ENCODE measurements at places on chromosomes 12 and 14.

GRCh38 chr12:57726884-57727757 lies 11.4 kb downstream of the AGAP2 start:
- DNase-seq: no peak

- no peak for DNase-seq
Observed at GRCh38 chr14:35365130-35366055, 39.2 kb downstream of the NFKBIA start.

DNA sequence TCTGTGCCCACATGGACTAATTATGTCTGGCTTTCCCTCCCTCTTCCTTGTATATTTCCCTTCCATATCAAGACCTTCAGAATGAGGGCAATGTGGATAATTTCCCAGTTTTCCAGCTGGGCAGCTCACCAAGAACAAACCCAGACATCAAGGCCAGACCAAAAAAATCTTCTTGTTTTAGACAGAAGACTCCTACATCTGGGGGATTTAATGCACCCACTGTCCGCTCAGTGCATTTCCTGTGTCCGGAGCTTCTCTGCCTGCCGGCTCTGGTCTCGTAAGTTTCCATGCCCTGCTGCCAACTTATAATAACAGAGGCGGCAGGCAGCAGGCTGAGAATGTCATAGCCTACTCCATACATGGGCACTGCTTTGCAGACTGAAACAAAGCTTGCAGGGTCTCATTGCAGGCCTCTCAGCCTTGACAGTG lies 207.2 kb upstream of the BCL2L14 start:
- no peak for DNase-seq

DNA sequence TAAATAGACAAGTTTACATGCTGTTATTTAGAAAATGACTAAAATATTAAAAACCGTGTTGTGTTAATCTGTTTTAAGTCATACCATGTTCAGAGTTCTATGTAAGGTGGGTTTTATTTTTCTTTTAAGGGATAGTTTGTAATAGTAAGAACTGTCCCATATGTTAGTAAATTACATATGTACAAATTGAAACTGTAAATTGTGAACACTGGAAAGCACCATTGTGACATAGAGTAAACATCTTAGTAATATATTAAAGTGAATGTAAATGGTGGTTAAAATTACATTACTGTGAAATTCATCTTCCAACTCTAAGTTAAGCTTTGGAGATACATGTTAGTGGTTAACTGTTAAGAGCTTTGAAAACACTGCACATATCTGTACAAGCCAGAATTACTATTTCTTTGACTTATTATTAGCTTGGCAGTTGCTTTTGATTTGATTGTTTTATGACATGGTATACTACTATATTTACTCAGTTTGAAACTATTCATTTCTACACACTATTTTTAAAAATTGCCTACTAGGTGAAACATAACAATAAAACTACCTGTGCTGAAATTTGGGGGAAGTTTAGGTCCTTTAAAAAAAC lies 27.4 kb upstream of the DIP2B start:
- DNase-seq: no peak

DNA sequence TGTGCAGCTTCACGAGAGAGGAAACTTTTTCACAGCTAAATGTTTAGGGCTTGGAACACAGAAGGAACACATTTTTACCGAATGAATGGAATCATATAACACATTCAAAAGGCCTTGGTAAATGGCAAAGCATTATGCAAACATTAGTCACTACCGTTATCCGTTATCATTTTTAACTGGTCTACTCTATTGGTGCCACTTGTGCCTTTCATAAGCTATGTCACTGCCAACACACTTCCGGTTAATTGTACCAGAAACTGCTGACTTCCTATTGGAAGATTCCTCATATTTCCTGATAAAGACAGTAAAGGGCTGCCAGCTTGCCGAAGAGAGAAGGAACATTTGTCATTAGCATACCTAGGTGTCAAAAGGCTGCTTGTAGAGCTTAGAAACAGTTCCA lies 169.2 kb downstream of the APAF1 start:
- no peak for DNase-seq

- DNase-seq: no peak
Observed at GRCh38 chr14:72775923-72776554, 117.9 kb downstream of the DPF3 start.

GRCh38 chr12:69553628-69554248 lies 31.5 kb upstream of the CCT2 start:
- no peak for DNase-seq

GRCh38 chr12:101806265-101806664 lies 24.5 kb downstream of the GNPTAB start:
- DNase-seq: no peak

GRCh38 chr12:108338915-108339657 lies at the start of gene CMKLR1:
TSS of gene CMKLR1 (minus strand) at chr12:108339311. CDS start at chr12:108293591, 45,720 bp downstream.
- no peak for DNase-seq

- DNase-seq: no peak
Observed at GRCh38 chr12:47825173-47825639, 5.5 kb upstream of the HDAC7 start.

- no peak for DNase-seq
Observed at GRCh38 chr14:91649930-91650329, 82.0 kb downstream of the CATSPERB start.

GRCh38 chr12:89160716-89161123 lies 191.6 kb downstream of the DUSP6 start:
- DNase-seq: peak; percentile 6

GRCh38 chr12:100576331-100577036 lies 3.0 kb downstream of the GAS2L3 start:
- no peak for DNase-seq

Measured in stimulated activated CD4-positive, alpha-beta T cell treated with anti-CD3 and anti-CD28 coated beads, Interleukin-1b, Interleukin-23, amount 100 ng/mL, for 1 hour (primary cell).